CD4-positive, alpha-beta T cell treated with Interferon gamma for 1 hour (primary cell): ENCODE measurements at places on chromosomes 4 and X.

DNA sequence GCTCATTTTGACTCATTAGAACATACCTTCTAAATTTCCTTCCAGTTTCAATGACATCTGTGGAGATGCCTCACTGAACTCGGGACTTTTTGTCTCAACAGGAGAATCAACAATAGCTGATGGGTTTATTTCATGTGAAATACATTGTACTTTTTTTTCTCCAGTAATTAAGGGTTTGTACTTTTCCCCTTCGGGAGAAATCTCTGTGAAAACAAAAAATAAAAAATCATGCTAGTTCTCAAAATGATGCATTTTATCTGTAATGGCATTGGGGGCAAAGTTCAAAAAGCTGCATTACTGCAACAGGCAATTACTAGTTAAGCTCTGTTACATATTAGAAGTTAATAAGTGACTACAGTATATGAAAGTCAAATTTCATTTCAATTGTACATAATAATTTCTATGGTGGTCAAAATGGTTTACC is 167.3 kb upstream of the SH3RF1 start:
- DNase-seq, result no peak

DNA sequence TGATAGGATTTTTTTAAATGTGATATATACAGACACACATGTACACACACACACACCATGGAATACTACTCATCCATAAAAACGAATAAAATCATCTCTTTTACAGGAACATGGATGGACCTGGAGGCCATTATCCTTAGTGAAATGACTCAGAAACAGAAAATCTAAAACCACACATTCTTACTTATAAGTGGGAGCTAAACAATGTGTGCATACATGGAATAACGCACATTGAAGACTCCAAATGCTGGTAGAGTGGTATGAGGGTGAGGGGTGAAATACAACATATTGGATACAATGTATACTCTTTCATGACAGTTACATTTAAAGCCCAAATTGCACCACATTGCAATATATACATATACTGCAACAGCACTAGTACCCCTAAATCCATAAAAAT is 120.2 kb upstream of the ADGRL3 start:
- no peak for DNase-seq

DNA sequence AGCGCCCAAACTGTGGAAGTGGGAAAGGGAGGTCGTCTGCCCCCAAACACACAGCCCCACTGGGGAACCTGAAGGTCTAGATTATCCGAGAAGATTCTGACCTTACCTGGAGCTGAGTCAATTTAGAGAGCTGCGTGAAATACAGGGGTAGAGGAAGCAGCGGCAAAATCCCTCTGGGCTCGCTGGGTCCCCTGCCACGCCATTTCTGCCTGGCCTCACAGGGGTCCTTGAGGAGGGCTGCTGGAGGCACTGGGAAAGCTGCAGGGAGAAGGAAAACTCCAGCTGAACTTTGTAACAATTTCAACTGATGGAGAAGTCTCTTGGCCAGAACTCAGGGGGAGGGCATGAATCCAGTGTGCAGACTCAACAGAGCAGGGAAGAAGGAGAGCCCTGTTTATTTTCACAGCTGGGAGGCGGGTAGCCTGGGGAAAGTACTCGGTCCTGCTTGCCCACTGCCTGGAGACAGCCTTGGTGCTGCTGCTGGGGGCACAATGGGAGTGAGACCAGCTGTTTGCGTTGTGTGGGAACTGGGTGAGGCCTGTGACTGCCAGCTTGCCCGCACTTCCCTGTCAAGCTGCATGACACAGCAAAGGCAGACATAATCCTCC is 93.2 kb upstream of the MAPK10 start:
- no peak for DNase-seq

GRCh38 chr4:86730310-86730709 is 118.9 kb downstream of the SLC10A6 start:
- DNase-seq, result no peak

DNA sequence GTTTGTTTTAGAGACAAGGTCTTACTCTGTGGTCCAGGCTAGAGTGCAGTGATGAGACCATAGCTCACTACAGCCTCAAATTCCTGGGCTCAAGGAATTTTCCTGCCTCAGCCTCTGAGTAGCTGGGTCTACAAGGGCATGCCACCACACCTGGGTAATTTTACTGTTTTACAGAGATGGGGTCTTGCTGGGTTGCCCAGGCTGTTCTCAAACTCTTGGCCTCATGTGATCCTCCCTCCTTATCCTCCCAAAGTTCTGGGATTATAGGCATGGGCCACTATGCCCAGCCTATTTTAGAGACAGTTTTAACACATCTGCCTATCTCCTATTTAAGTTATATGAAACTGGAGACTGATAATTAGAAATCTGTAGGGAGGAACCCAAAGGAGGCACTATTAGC is 53.8 kb downstream of the SPRY1 start:
- DNase-seq, result no peak

DNA sequence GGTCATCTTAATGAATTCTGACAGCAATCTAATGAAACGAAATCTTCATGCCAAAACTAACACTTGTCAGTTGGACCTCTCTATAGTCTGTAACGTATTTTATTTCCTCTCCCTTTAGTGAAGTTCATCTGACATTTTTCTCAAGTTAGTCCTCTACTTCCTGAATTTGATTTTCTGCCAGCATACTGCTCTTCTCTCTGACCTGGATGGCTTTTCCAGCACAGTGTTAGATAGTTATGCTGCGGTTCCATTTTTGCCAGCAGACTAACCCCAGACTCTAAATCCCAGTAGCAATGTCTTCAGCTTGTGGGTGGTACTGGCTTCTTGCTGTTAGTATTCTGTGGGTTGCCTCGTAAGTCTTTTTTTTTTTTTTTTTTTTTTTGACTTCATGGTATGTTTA is 146.7 kb upstream of the VEGFC start:
- no peak for DNase-seq

DNA sequence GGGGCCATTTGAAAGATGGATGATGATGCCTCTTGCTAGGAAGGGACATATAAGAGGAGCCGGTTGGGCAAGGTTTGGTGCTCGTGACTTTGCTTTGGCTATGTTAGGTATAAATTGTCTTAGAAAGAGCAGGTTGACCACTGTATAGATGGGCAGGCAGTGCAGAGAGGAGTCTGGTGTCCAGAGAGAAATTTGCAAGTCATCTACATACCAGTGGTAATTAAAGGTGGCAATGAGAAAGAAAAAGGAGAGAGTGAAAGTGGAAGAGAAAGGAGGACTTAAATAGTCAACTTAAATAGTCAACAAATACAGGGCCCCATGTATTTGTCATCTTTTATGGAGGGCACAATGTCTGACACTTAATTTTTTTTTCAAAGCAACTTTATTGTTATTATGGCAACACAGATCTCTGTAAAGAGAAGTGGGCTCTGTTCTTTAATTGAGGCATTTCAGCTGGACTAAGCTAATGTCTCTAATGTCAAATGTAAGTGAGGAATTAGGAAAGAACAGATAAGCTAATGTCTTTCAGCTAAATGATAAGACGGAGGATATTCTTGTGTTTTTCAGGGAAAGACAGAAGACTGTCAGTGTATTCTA is 75.4 kb upstream of the ANXA3 start:
- DNase-seq, result no peak

- no peak for DNase-seq
Measured at GRCh38 chr4:20496068-20496467, 204.2 kb upstream of the PACRGL start.

- no peak for DNase-seq
Measured at GRCh38 chr4:127501103-127501502, 131.7 kb upstream of the INTU start.

DNA sequence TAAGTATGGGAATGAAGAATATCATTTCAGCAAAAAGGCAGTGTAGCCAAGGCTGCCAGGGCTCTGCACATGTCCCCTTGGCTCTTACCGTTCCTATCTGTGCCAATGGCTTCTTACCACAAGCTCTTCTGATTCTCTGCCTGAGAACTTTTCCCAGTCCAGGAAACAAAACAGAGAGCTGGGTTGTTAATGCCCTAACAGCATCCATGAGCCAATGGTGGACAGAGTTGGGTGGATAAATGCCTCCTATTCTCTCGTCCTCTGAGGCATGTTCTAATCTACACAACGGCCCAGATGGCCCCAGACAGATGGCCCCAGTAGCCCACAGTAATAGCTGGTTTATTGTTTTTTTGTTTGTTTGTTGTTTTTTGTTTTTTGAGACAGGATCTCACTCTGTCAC is 28.0 kb downstream of the SCD5 start:
- DNase-seq, result no peak

DNA sequence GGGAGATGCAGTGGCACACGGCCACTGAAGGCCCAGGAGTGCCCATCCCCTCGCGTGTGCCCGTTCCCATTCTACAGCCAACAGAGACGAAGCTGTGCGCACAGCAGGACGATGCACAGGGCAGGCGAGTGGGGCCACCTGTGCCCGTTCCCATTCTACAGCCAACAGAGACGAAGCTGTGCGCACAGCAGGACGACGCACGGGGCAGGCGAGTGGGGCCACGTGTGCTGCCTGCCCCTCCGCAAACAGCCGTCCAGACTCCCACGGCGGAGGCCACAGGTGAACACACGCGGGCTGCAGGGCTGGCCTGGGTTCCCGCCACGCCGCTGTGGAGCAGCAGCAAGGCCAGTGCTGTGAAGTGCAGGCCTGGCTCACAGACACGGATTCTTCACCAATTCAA is 32.0 kb downstream of the GAK start:
- DNase-seq, result no peak
